GM10248 (cell line): ENCODE measurements at places on chromosomes 5 and 9.

GRCh38 chr9:124774129-124774978 is 2.6 kb upstream of the OLFML2A start:
- DNase-seq, result peak; percentile 87

DNA sequence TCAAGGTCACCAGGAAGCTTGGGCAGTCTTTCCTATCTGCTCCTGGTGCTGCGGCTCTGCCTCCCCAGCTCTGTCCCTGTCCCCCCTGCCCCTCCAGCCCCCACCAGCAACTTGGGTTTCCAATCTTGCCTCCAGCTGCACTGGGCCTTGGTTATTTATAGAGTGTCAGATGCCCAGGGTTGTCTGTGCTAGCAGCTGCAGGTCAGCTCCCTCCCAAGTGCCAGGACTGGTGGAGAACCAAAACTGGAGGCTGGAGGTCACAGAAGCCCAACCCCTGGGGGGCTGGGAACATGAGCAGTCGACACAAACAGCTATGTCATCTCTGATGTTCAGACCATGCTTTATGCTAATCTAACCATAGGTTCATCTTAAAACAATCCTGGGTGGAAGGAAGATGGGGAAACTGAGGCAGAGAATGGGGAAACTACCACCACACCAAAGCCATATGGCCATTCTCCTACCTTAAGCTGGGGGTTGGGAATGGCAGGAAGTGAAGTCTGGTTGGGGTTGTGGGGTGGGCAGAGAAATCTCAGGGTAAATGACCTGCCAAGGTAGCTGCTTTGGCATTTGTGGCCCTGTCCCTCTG is 1.7 kb downstream of the TPM2 start:
- DNase-seq, result no peak

DNA sequence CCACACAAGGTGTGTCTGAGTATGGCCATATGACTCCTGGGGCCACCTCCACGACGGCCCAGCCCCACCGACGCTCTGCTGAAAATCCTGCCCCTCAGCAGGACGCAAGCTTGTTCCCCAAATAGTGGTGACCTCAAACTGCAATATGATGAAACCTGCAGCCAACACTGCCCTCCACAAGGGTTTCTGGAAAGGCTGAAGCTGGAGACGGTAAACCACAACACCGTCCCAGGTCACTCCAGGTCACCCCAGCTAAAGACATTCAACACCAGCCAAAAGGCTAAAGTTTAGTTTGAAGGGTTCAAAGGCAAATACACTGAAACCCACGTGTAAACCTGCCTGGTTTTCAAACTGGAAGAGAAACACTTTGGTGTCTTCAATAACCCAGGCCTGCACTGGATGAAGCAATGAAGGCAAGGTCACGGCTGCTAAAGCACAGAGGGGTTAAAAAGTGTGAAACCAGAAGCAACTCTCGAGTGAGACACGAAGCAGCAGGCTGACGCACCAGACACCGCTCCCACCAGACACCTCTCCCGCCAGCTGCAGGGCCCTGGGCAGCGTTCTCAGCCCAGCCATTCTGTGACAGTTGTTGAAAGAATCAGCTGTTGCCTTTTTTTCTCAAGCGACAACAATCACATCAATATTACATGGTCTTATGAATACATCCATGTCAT is 1.8 kb upstream of the LHX3 start:
- no peak for DNase-seq

GRCh38 chr5:77987331-77987730 is 211.2 kb upstream of the TBCA start:
- no peak for DNase-seq

DNA sequence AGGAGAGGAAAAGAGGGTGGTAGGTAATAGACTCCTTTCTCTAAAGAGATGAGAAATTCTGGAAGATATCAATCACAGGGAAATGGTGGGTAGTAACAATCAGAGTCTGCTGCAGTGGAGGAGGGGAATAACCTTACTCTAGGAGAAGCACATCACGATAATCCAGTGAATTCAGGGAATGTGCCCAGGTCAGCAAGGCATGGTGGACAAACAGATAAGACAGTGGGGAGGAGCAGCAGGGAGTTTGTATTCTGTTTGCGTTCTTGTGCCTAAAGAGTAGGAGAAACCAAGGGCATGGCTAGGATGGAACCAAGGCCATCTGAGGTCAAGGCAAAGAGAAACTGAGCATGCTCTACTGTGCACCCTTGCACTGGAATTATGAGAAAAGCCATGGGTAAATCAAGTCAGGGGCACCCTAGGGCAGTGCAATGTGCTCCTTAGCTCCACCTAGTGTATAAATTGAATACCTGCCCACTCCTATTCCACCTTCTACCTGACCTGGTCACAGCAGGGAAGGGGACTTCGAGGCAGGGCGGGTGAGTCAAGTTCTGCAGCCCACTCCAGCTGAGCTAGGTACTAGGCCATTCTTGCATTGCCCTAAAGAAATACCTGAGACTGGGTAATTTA is 31.6 kb downstream of the RETREG1 start:
- no peak for DNase-seq

DNA sequence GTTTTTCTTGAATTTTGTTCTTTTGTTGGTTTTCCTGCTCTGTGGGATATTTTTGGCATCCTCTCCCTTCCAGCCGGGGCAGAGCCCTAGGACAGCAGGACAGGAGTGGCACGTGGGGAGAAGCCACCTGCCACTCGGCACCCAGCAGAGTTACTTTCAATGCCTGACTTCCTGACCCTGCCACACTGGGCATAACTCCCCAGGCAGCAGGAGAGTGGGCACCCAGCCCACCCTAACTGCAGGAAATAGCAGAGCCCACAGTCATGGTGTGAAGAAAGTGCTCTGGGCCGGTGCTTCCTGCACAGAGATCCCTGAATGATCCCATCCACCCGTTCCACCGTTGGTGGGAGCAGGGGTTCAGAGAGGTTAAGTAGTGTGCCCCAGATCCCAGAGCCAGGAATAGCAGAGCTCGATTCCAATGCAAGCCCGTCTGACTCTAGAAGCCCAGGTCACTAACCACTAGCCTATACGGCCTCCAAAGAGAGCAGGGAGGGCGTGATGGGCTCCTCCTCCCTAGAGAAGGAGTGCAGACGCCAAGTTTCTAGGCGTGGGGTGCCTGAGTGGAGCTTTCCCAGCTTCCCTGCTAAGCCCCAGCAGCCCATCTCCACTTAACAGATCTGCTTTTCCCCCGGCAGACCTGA is 8.1 kb upstream of the NUP214 start:
- DNase-seq, result no peak

DNA sequence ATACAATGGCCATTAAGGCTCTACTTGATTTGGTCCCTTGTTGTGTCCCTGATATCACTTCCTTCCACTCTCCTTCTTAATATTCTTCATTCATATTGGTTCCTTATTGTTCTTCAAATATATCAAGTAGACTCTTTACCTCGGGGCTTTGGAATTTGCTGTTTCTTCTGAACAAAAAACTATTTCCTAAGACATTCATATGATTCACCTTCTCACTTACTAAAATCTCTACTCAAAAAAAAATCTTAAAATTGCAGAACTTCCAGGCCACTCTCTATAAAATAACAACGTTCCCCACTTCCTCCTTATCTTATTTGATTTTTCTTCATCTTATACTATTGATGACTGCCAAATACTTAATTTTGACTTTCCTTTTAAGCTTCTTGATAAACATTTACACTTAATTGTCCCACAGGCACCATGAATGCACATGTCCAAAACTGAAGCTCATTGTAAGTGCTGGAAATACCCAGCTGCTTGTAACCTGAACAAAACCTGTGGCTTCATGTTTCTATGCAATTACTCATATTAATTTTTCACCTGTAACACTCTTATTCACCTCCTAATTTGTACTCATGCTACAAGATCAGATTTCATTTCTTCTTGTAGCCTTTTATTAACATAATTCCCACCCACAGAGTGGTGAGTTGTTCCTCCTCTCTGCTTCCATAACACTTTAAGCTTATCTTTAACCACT is 58.4 kb upstream of the NUDT12 start:
- no peak for DNase-seq

DNA sequence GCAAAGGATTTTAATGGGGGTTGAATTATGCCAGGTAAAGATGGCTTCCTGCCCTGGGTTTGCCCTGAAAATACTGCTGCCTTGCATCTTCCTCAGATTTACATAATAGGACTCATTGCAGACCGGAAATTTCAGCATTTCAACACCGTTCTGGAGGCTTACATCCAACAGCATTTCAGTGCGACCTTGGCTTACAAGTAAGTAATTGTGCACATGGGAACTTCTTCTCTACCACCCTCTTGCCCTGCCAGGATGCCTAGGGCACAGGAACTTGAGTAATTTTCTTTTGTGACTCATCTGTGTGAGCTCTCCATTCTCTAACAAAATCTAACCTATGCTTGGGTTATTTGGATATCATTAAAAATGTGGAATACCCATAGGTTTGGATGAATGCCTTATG is 80.2 kb downstream of the DOCK2 start:
- DNase-seq, result no peak

GRCh38 chr5:176381979-176382378 is 6.4 kb downstream of the NOP16 start:
- DNase-seq, result no peak

DNA sequence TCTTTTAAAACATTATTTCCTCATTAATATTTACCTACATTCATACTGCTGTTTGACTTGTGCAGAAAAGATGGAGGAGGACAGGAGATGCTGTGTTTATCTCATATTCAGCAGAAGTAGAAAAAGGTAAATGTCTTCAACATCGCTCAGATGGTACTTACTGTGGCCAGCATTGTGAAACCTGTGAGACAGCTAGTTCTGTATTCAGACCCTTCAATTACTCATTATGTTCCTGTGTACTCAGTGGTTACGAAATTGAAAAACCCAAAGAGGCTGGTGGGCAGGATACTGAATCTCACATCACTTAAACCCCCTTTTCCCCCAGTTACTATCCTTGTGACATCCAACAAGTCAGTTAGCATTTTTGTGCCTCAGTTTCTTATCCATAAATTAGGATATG is 216.0 kb downstream of the KDM4C start:
- peak; percentile 67 for DNase-seq

GRCh38 chr9:109232449-109233237 is 65.6 kb upstream of the FRRS1L start:
- DNase-seq, result no peak

DNA sequence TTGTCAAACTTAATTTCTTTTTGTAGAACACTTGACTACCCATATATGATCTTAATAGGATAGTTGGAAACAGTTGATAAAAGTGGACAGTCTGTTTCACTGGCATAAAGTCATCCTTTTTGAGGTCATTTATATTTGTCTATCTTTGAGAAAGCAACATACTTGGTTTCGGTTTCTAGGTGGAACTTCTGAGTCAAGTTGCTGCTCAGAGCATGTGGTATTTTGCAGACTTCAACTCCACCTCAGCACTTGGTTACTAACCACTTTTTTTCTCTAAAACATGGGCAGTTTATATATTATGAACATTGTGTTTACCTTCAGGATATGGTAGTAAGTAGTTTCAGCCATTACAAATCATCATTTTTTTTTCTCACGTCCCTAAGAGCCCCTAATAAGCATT is 1749.0 kb upstream of the C9orf72 start:
- DNase-seq, result peak; percentile 52

DNA sequence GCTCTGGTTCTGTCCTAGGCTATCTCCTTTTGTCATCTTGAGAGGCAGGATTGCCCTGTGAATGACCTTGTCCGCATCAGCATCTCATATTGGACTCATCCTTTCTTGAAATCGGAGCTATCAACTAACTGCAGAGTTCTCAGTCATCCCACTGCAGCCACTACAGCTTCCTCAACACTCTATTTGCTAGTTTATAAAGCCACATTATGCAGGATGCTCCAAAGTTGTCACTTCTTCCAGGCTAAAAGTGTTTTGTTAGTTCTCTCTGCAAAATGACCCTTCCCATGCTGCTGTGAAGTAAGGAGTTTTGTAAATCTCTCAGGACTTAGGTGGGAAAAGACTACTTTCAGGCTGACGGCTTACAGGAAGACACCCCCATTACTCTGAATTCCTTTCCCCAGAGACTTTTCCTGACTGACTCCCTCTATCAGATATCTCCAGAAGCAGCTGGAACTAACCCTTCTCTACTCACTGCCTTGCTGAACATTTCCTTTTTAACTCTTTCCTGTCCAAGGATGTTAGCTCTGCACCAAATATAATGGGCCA is 257.6 kb downstream of the NFIB start:
- DNase-seq, result no peak

- DNase-seq, result peak; percentile 35
Observed at GRCh38 chr9:122498883-122499288, 11.7 kb upstream of the OR1J2 start.

- no peak for DNase-seq
Observed at GRCh38 chr5:142399891-142400290, 75.1 kb upstream of the SPRY4 start.

GRCh38 chr5:37825334-37825915 is 14.4 kb downstream of the GDNF start:
- DNase-seq, result no peak

DNA sequence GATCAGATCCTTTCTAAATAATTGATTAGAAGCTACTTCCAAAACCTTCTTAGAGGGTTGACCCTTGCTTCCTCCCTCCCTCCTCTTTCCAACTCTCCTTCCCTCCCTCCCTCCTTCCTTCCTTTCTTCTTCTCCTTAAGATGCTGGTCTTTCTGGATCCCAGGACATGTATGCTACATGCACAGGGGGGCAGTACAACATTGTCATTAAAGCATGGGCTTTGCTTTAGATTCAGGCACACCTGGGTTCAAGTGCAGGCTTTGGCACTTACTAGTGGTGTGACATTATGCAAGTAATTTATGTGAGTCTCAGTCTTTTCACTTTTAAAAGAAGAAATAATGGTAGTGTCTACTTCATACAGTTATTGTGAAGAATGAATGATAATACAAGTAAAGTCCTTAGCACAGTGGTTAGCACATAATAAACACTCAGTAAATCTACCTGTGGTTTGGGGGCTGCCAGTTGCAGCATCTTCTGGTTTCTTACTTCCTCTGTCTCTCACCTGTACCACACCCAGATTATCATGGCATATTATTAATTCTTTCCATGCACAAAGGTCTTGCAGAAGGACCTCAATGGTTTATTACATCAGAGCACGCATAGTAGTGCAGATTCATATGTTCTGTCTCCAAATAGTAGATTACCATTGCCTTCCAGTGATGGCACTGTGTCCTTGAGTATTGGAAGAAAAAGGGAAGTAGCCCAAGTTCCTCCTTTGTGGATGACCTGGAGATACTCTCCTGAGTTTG is 154.1 kb downstream of the ARHGAP26 start:
- peak; percentile 35 for DNase-seq

DNA sequence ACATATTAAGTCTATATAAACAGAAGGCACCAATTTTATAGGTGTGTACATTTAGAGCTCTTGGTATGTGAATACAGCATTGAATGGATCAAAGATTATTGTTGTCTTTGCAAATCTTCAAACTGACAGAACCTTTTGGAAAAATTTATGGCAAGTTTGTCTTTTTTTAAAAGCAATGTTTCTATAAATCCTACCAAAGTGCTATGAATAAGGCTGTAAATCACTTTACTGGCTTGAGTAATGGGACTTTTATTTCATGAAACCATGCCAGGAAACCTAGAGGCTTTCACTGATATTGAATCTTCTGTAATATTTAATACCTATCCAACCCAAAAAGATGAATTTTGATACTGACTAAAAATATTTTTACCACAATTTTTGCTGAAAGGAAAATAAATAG is 7.4 kb upstream of the DAPK1 start:
- DNase-seq, result no peak
